ENCODE measurements at places on chromosomes 4 and X. TPM values are rescaled to one million over a fixed set of nuclear protein-coding genes. Genes with fewer than 3 reads are reported as not detected.

DNA sequence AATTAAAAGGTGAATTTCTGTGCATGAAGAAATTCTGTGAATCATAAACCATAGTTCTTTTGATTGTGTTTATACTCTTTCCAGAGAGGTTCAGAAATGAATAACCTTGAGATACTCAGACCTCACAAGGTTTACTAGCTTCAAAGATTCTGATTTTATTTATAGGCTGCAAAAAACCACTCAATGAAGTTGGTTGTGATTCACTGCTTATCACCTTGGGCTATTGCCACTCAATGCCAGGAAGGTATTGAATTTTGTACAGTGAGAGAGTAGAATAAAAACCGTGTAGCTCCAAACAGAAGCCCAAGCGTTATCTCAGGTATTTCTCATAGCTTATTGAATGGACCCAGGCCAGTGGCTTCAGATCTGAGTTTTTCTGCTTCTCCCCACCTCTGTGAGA lies 118.7 kb downstream of the FHIP1A start:
- H3K36me3 ChIP-seq = no peaks in the 10 kb centered on the region
- no peak for DNase-seq
- H3K27ac ChIP-seq = no peak overlapping the region
- no peaks in the 10 kb centered on the region for H3K4me1 ChIP-seq

DNA sequence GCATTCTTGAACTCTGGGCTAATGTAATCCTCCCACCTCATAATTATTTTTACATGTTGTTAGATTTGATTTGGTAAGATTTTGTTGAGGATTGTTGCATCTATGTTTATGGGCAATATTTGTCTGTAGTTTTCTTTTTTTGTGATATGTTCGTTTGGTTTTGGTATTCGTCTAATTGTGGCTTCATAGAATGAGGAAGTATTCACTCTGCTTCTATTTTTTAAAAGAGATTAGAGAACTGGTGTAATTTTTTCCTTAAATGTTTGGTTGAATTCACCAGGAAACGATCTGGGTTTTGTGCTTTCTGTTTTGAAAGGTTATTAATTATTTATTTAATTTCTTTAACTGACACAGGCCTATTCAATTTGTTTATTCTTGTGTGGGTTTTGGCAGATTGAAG lies 161.2 kb upstream of the NUDT6 start:
- no peak overlapping the region for H3K4me3 ChIP-seq
- no peak for DNase-seq
- H3K27ac ChIP-seq = no peak overlapping the region

DNA sequence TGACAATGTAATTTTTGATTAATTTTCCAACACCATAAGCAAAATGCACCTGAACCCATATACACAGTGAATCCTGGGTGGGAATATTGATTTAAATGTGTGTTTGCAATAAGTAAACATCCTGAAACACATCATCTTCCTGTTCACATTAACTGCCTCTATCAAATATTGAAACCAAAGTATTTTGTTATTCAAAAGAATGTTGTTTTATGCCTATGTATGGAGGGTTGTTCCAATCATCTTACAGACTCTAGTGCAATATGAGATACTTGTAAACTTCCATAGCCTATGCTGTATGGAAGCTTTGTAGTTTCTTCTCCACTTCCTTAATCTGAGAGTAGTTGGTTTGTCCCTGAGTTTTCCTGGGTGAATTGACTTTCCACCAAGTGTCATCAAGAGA lies 105.4 kb upstream of the SLC7A11 start:
- no peaks in the 10 kb centered on the region for H3K36me3 ChIP-seq
- H3K4me1 ChIP-seq = no peaks in the 10 kb centered on the region
- no peak for DNase-seq
- no peaks in the 10 kb centered on the region for H3K27me3 ChIP-seq

DNA sequence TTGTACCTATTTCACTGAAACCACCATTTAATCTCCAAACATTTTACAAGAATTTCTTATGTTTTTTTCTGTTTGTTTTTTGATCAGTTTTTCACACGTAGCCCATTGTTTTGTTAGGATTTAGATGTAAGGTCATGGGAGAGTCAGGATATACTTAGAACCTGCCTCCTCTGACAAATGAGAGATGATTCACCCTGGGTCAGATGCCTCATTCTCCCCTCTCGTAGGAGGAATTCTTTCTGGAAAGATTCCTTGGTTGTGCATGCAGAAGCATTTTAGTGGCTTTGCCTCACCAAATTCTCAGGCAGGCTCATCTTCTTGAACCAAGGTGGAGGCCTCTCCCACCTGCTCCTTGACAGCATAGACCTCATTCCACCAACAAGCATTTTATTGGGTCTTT lies 599.3 kb downstream of the SPRY1 start:
- H3K4me1 ChIP-seq = no peaks in the 10 kb centered on the region
- no peak for DNase-seq
- H3K27ac ChIP-seq = no peak overlapping the region
- no peak overlapping the region for H3K4me3 ChIP-seq
- no peaks in the 10 kb centered on the region for H3K27me3 ChIP-seq

DNA sequence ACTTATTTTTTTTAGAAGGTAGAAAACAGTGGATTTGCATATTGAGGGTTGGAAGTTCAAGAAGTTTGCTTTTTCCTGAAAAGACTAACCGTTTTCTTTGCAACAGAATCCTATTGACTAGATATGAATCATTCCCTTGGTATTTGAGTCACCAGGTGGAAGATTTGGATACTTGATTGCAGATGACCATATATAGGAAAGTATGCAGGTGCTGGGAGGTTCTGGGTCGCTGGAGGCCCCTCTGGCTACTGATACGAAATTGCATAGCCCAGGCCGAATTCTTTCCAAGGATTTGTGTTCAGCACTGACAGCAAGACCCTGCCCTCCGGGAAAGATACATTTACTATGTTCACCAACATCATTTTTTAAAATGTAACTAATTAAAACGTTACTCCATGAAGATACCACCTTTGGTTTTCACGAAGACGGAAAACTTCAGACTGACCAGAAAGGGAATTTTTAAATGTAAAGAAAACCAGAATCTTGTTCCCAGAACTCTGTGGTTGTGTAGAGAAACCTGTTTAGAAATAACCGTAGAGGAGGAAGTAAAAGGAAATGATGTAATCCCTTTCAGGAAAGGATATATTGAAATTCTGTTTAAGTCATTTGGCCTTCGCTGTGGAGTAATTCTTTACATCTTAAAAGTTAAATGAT lies 946 bp downstream of the ANXA3 start:
- H3K4me3 ChIP-seq = peak overlapping the region; percentile 10
- no peak overlapping the region for H3K27ac ChIP-seq
- no peaks in the 10 kb centered on the region for H3K27me3 ChIP-seq

DNA sequence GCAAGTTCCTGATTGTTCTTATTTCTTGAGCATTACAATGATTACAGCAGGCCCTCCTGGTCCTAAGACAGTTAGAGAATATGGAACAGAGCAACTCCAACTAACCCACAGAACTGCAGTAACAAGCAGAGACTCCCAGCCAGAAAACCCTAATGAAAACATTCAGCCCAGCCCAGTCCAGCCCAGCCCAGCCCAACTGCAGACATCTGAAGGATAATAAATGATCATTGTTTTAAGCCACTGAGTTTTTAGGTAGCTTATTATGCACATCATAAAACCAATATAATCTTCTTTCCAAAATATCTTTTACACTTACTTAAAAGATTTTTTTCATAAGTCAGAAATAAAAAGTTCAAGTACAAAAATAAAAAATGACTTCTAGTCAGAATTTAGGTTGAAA lies 51.3 kb downstream of the SPOCK3 start:
- DNase-seq = no peak
- H3K4me1 ChIP-seq = no peaks in the 10 kb centered on the region
- H3K27ac ChIP-seq = no peak overlapping the region
- H3K27me3 ChIP-seq = no peaks in the 10 kb centered on the region
- H3K36me3 ChIP-seq = no peaks in the 10 kb centered on the region

GRCh38 chrX:2656257-2656836 lies 34.7 kb upstream of the CD99 start:
- H3K27me3 ChIP-seq = no peaks in the 10 kb centered on the region
- H3K4me1 ChIP-seq = no peaks in the 10 kb centered on the region
- no peak overlapping the region for H3K4me3 ChIP-seq
- H3K36me3 ChIP-seq = no peaks in the 10 kb centered on the region
- no peak overlapping the region for H3K27ac ChIP-seq

DNA sequence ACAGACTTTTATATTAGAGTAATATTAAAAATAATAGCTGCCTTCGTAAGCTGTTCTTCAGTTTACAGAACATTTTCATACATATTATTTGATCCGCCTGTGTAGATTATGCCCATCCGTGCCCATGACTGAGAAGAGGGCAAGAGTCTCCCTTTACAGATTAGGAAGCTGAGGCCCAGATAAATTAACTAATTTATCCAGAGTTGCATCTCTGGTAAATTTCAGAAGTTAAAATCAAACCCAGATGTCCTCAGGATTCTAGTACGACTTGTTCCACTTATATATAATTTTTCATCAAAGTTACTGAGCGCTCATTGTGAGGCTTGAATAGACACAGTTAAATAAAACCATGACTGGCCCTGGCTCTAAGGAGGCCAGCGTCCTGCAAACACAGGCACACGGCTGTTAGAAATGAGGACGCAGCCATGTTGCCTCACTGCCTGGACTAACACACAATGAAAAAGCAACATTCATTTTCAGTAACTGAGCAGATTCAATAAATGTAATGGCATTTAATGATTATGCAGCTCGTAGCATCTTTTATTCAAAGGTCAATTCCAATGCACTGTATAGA lies 148.0 kb downstream of the TENM3 start:
- no peak for DNase-seq
- H3K27me3 ChIP-seq = no peaks in the 10 kb centered on the region
- H3K27ac ChIP-seq = no peak overlapping the region
- H3K4me1 ChIP-seq = no peaks in the 10 kb centered on the region
- no peak overlapping the region for H3K4me3 ChIP-seq

Gene CTAG2
- not detected for polyA plus RNA-seq

Gene DMRTC1
- not detected for polyA plus RNA-seq

Gene GAGE12J
- polyA plus RNA-seq = not detected

Gene GPM6B
- polyA plus RNA-seq = 15.4 TPM

Gene ARHGEF9
- polyA plus RNA-seq = 27.8 TPM

Data from aorta (tissue), 5 donors.